ENCODE measurements at places on chromosomes 5 and 9.

GRCh38 chr9:2771087-2771486 is 53.8 kb downstream of the KCNV2 start:
- DNase-seq, result no peak

DNA sequence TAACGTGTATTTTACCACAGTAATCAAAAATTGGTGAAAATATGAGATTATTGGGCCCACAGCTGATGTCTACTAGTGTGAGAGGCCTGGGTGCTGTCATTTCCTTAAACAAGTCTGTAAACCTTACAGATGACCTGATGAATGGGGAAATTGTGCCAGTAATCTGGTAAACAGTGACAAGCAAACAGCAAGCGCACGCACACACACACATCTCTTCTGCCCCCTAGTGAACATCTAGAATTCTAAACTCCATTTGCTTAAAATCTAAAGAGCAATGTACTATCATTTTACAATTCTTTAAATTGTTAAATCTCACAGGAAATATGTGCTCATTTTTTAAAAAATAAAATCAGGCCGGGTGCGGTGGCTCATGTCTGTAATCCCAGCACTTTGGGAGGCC is 7.5 kb upstream of the RAPGEF1 start:
- DNase-seq, result no peak

DNA sequence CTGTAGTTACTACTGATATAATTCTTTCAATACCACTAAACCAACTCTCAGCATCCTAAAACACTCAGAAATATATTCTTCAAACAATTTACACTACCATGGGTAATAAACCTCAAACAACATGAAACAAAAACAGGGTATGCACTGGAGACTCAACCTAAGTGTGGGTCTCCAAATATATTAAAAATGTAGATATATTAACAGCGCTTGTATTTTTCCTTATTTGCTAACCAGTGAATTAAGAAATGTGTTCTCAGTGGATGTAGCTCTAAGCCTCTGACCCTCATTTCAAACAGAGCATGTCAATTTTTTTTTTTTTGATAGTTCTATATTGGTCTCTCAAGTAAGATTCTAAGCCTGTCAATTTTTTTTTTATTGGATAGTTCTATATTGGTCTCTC is 778.5 kb upstream of the CDH10 start:
- DNase-seq, result no peak

- no peak for DNase-seq
Observed at GRCh38 chr9:14218253-14218652, 95.7 kb downstream of the NFIB start.

- DNase-seq, result no peak
Observed at GRCh38 chr9:136411378-136411777, 920 bp downstream of the PMPCA start.

DNA sequence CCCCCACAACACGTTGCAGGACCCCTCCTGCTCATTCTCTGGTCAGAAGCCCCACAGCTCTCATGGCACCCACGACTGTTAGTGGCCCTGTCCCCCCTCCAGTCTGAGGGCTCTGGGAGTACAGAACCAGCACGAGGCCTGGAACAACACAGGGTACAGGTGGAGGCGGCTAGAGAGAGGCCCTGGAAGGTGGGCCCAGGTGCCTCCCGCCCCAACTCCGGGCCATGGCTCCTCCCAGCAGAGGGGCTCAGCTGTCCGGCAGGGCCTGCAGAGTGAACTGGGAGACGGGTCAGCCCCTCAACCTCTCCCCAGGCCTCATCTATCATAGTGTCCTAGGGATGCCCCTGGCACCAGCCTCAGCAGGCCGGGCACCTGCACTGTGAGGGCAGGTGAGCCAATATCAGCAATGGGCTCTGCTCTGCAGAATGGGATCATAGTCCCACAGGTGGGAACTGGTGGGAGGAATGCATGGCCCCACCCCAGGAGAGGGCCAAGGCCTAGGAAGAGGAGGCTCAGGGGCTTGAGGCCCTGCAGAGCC is 58.6 kb downstream of the BARX1 start:
- DNase-seq, result no peak

GRCh38 chr5:176172246-176172645 is 66.0 kb upstream of the SIMC1 start:
- DNase-seq, result no peak

DNA sequence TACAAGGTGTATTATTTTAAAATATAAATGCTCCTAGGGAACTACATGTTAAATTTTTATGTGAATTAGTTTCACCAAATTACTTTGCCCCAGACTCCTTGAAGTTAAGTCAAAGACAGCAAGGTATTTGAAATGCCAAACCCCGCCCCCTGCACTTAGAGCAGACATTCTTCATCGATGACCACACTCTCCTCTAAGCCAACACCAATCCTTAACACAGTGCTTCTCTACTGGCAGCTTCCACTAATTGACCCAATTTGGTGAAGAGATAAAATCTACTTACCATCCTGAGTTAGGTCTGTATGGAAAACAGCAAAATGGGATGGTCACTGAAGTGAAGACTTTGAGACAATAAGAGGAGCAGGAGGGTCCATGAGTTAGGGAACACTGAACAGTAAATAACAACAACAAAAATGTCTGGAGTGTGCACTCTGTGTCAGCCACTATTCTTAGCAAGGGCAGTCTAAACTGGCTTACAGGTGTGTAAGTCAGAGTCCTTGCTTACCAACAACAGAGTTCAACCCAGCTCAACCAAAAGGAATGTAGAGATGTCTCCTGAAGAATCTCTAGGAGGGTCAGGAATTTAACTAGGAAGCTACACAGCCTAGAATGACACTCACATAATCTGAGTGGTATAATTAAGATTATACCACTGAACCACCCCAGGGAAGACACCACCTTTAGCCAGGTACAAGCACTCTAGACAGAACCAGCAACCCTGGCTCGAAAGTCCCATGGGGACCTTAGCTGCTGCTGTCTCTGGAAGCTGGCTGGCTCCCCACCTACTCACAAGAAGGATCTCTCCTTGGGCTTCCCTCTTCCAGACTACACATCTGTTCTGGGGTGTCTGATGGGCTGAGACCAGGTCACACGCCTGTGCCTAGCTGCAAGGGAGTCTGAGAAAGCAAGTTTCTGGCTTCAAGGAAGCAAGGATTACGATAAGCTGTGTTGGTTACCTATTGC is 8.8 kb upstream of the UBE2QL1 start:
- no peak for DNase-seq

DNA sequence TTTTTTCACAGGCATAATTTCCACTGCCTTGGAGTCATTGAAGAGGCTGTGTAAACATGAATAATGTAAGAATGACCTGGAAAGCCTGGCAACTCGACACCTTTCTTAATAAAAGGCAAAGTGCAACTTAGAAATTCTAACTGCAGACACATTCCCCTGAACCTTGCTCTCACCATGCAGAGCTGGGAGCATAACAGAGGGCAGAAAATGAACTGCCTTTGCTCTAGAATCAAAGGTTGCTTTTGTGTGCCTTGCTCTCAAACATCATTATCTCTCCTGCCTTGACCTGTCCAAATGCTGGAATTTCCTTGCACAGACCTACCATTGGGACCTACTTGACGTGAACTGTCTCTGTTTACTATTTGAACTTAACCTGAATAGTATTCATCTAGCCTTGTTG is 462.0 kb upstream of the ZNF462 start:
- DNase-seq, result no peak

DNA sequence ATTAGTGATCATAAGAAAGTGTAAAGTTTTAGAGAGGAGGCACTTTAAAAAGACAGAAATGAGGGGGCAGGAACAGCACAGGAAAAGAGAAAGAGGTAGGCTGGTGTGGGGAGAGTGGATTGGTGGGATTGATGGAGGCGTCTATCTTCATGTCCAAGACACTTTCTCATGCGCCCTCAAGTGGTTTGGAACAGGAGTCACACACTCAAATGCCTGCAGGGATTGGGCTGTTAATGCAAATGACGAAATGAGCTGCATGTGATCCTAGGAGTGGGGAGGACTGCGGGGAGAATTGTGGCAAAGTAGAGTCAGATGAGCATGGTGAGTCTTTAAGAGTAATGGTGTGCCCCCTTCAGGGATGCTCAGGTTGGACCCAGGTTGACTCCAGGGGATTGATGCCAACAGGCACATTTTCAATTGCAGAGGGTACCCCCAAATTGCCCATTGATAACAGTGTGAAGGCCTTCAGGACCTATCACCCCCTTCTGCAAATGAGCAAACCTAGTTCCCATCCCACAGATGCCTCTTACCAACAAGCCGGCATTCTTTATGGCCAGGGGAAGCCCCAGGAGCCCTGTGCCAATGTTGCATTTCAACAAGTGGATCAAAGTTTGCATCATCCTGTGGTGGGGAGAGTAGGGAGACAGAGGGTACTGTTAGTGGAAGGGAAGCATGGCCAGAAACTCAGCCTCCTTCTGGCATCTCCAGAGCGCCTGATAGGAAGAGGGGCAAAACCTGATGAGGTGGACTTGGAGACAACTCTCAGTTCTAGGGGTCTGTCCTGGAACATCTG is 5.3 kb downstream of the SLC36A3 start:
- DNase-seq, result no peak

GRCh38 chr5:38189081-38189504 is 69.3 kb upstream of the EGFLAM start:
- no peak for DNase-seq

DNA sequence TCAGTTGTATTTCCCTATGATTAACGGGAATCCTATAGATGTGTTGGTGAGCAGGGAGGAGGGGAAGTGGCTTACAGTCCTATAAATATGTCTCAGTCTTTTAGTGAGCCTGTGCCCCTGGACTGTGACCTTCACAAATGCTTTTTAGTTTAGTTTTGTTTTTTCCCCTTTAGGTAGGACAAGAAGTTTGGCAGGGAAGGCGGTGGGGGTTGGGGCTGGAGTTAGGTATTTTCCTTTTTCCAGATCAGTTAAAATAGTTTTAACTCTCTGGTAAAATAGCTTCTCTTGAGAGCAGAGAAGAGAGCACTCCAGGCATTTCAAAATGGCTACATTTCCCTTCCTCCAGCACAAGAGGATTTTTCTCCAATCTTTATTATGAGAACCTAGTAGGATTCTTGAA is 272.1 kb downstream of the SPATA31D1 start:
- DNase-seq, result no peak

- no peak for DNase-seq
Observed at GRCh38 chr5:3258050-3258449, 337.6 kb upstream of the IRX1 start.

GRCh38 chr5:161507591-161507990 is 38.9 kb downstream of the GABRB2 start:
- DNase-seq, result no peak

DNA sequence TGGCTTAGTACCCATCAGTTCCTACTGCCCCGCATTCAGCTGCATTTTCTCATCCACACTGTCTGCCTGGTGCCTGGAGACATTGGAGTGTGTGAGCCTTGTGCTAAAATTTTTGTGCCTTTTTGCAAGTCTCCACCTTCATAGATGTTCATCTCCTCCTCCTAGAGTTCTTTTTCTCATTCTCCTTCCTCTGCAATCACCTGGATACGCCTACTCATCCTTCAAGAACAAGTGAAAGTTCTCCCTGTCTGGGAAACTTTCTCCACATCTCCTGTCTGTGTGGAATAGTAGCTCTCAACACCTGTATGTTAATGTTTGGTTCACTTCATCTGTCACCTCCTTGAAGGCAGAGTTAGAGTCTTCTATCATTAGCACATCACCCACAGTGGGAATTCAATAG is 125.7 kb upstream of the FBXL17 start:
- no peak for DNase-seq

DNA sequence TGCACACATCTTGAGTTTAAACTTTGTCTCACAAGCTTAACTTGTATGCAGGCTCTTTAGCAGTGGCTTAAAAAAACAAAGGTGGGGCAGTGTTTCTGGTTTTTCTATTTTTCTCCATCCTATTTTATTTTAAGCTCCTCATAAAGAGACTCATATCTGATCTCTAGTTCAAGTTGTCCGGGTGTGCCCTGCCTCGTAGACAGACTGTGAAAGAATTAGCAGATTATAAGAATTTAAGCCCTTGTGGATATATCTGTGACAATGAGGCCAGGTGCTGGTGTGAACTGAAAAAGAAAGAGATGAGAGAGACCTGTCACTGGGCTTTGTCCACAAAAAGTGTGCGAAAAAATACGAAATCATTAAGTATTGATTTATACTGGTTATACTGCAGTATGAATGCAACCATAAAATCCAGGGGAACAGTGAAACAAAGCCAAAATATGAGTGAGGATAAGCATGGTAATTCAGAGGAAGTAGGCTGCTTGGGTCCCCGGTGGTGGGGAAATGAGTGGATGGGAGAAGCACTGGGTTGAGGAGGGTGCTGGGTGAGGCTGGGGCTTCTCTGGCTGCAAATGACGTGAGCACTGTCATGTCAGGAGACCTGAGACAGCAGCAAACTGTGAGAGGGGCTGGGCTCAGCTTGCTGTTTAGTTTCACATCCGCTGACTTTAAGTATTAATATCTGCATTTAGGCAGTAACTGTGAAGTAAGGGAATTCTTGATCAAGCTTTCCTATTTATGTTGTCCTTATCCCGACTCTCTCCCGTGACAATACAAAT is 179.7 kb upstream of the ANKRD55 start:
- DNase-seq, result peak; percentile 31

GRCh38 chr9:138117101-138117750 is 239.6 kb downstream of the CACNA1B start:
- no peak for DNase-seq

DNA sequence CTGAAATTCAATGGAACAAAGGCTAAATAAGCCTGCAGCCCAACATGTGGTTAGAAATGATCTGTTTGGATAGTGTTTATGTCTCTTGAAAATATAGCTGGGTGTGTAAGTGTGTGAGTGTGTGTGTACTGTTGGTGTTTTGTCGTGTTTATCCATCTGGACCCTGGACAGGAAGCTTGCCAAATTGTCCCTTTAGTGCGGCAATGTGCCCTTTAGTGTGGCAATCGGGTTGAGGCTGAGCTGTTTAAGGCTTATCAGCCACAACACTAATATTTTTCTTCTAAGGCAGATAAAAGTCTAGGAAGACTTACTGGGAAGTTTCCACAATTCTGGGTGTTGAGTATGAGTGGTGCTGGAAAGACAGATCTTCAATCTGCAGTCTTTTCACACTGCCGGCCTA is 180.2 kb downstream of the YTHDC2 start:
- DNase-seq, result no peak

DNA sequence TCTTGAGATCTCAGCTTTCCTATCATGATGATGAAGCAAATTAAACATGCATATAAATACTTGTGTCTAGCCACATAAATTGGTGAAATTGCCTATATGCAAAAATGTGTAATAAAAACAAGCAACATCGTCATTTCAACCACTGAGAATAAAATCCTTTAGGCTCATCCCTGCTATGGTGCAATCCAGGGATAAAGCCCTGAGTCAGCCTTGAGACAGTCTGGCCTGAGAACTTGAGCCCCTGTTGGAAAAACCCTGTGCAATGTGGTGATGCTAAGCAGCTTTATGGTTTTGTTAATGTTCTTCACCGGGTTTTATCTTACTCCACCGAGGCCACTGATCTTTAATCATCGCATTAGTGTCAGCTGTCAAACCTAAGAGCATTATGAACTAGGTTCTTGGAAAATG is 170.5 kb downstream of the DCP2 start:
- no peak for DNase-seq

- peak; percentile 56 for DNase-seq
Observed at GRCh38 chr9:92947268-92948037, at the start of gene FGD3. FGD3 (plus strand) TSS chr9:92947523; CDS start chr9:92976257, 28,734 bp downstream.

- DNase-seq, result no peak
Observed at GRCh38 chr9:71518045-71518827, 250.1 kb downstream of the CEMIP2 start.
